Calu3 (cell line): ENCODE measurements at places on chromosomes 11 and 22. TPM values are rescaled to one million over a fixed set of nuclear protein-coding genes. Genes with fewer than 3 reads are reported as not detected.

The KRTAP5-7 gene
- not detected in 2 replicates for total RNA-seq

The CARD10 gene
- total RNA-seq = 40.5 and 49.2 TPM in 2 replicates

- no peaks in the 10 kb centered on the region for H3K36me3 ChIP-seq
- peaks cover 8% of the 10 kb centered on the region for H3K27me3 ChIP-seq
- H3K27ac ChIP-seq = no peak overlapping the region
- DNase-seq = no peak
Observed at GRCh38 chr11:96538104-96538503, 148.3 kb downstream of the JRKL start.

- H3K27me3 ChIP-seq = no peaks in the 10 kb centered on the region
- DNase-seq = no peak
- no peaks in the 10 kb centered on the region for H3K4me1 ChIP-seq
- no peaks in the 10 kb centered on the region for H3K36me3 ChIP-seq
Observed at GRCh38 chr11:28535677-28536076, 427.5 kb downstream of the METTL15 start.

DNA sequence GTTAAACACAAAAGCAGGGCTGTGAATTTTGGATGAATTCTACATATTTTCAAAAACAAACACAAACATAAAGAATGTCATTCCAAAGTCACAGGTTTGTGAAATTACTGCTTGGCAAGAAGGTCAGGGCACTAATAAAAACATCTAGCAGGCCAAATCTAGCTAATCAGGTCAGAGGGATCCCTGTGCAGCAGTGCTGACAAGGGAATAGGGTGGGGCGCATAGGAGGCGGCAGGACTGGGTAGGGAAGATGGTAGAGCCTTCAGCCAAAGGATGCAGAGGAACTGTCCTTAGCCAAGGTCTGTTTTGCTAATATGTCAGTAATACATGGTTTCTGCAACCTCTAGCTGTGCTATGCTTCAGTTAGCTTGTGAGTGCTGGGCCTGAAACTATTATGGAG lies 396.6 kb downstream of the TENM4 start:
- peaks cover 92% of the 10 kb centered on the region for H3K27me3 ChIP-seq
- H3K4me1 ChIP-seq = no peaks in the 10 kb centered on the region
- no peak for DNase-seq
- H3K27ac ChIP-seq = no peak overlapping the region
